Left hindlimb (tissue), 1 donor: ENCODE measurements at places on chromosomes 2 and 18.

DNA sequence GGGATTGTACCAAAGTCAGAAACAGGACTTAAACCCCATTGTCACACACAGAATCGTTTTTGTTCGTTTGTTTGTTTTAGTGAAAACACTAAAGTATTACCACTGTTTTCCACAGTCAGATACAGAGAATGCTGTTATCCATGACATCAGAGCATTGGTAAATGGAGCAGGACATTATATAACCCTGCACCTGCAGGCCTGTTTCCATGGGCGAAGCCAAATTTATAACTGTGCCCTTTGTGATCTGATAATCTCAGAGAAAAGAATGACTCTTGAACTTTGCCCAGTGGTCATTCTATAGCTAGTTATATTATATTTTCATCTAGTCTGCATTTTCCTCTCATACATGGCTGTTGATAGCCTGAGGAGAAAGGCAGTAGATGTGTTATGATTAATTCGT is 217.6 kb downstream of the TMEM182 start:
- no peak for DNase-seq

DNA sequence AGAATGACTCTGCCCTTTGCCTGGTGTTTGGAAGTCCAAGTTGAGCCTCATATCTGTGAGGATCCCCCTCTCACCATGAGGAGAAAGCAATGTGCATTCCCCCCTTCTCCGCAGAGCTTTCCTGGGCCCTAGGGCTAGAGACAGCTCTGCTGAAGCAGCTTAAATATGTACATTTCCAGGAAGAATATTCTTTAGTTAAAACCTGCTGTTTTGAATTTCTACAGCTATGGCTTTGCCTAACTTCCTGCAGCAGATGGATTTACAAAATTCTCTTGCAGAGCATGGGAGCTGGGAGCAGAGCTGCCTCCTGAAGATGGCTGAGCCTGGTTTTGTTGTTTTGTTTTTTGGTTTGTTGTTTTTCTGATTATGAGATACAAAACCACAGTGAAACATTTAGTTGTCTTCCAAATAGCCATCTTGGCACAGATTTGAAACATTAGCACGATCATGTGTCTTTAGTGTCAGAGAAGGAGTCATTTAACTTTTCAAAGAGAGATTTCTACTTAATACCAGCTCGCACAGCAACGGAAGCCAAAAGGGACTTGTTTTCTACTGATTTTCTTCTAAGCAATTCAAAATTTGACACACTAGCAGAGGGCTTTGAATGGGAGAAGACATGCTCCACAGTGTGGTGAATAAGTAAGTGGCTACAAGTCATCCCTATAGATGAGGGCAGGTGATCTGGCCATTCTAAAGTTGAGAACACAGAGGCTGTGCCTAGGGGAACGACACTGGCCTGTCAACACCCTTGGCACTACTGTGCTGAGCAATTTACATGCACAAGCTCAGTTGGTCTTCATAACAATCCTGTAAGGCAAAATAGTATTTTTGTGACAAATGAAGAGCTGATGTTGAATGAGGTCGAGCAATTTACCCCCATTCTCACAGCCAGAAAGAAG is 222.6 kb downstream of the MREG start:
- DNase-seq, result no peak

DNA sequence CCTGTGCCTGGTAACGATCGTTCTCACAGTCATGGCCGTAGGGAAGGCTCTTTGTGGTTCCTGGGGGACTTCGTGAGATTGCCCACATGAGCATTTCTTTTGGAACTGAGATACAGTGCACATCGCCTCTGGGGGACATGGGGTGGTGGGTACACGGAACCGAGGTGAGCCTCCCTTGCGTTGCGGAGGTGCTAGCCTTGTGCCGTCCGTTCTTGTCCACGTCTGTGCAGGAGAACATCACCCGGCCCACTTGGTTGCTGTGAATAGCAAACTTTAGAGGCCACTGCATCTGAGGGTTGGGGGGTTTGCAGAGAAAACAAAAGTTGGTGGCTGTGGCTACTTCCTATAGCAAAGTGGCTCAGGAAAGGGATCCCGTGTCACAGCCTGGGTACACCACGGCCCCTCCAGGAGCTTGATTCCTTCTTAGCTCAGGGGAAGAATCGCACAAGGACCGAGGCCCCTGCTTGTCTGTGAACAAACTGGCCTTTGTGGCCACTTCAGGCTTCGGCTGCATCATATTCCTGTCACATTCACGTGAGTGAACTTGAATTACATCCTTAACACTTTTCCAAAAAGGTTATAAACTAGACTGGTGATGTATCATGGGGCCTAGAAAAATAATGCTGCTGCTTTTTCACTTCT is 72.6 kb downstream of the LRRFIP1 start:
- DNase-seq, result no peak

DNA sequence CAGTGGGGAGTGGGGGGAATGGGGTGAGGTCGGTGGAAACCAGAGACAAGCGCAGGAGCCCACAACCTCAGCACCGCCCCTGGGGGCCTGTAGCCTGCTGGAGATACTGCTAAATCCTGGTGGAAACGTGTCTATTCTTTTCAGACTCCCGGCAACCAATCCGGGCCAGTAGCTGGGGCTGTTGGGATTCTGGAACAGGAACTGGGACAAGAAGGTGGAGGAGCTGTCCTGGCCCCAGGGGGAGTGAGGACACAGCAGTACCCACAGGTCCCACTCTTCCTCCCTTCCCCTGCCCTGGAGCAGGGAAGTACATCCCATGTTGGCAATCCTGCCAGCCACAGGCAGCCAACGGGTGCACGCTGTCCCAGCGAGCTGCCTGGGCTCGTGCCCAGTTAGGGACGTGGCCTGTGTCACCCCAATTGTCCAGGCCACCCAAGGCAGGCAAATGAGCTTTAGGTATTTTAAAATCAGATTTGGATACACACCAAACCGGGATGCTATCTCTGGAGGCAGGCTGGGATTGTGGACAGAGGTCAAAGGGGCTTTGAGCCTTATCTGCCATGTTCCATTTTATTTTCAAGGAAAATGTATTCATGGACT is 51.8 kb downstream of the HS1BP3 start:
- peak; percentile 18 for DNase-seq

GRCh38 chr2:138853296-138853695 is 73.1 kb upstream of the NXPH2 start:
- DNase-seq, result no peak

DNA sequence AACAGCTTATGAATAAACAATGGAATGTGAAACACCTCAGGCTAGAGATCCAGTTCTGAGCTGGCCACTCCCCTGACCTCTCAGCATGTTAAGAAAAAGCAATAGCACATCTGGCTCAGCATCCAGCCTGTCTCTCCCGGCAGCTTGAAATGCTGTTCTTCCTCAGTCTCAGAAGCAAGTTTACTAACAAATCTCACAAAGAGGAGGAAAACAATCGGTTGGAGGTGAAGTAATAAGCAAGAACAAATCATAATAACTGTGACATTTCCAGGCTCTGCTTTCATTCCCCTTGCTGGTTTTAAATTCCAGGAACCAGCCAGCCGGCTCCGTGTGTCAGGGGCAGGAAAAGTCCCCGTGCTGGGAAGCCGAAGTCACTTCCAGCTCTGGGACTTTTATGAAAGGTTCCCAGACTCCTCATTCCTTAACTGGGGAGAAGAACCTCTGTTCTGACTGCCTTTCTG is 133.9 kb upstream of the ARL4C start:
- no peak for DNase-seq

DNA sequence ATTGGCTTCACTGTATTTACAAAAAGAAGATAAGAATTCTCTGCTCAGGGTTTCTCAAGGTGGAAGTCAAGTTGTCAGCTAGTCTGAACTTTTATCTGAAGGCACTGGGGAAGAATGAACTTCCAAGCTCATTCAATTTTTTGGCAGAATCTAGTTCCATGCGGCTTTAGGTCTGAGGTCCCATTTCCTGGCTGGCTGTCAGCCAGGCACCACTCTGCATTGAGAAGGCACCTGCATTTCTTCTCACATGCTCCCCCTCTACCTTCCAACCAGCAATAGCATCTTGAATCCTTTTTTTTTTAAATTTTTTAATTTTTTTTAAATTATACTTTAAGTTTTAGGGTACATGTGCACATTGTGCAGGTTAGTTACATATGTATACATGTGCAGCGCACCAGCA is 46.2 kb upstream of the RPE start:
- DNase-seq, result no peak

GRCh38 chr2:109164739-109165221 is 35.8 kb downstream of the SH3RF3 start:
- DNase-seq, result peak; percentile 53
